Right kidney (tissue), 9 donors: ENCODE measurements at places on chromosomes 1 and 21.
A peak's percentile ranks its signal among the peaks of the same experiment; 100 is the strongest.

- DNase-seq, result no peak
Observed at GRCh38 chr1:181349512-181349911, 133.8 kb upstream of the CACNA1E start.

GRCh38 chr1:222266223-222267196 lies 281.4 kb downstream of the HHIPL2 start:
- peak; percentile 3 for DNase-seq

- no peak for DNase-seq
Observed at GRCh38 chr1:104929280-104929679, 1179.6 kb downstream of the AMY1C start.

DNA sequence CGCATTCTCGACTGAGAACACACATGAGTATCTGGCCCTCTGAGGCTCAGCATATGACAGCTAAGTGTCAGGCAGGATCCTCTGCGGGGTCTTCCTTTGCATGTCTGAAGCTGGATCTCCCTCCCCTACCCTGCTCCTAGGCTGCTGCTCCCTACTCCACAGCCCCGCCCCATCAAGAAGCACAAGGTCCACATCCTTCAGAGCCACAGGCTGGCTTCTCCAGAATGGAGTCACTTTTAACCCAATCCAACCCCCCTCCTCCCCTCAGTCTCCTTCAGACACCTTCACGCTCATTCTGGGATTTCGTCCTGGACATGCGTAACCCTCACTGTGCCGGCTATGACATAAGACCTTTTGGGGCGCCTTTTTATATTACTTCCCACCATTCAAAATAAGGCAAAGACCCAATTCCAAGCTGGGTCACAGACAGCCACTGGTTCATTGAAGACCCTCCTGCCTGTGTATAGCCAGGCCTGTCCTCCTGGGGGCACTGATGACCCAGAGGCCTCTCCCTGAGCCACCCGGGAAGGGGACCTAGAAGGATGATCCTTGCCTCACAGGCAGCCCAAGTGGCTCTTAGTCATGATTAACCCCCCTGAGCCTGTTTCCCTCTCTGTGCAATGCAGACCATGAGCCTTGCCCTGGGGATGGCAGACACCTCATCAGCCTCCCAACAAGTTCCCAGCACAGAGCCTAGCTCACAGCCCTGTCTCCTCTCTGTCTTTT lies 4.7 kb downstream of the ADGRB2 start:
- no peak for DNase-seq

GRCh38 chr1:18009478-18009961 lies 98.1 kb upstream of the IGSF21 start:
- no peak for DNase-seq

DNA sequence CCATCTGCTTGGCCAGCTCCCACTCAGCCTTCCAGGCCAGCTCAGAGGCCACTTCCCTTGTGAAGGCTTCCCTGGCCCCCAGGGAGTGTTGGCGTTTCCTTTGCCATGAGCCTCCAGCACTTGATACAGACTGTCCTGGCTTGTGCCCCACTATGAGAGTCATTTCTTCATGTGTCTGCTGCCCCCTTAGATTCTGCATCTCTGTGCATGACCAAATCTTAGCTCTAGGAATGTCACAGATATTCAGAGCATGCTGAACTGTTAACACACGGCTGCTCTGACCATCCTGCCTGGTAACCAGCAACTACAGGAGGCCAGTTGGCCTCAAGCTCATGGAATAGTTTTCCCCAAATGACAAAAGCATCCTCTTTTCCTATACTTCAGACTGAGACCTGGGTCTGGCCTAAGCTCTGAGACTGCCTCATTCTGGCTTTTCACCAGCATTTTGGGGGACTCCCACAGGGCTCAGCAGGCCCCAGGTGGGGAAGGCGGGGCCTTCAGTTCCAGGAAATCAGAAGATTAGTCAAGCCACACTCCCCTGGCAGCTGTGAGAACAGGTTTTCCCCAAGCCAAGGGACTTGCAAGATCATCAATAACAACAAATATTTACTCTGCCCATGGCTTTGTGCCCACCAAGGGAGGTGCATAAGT lies 182.6 kb upstream of the EDN2 start:
- no peak for DNase-seq

DNA sequence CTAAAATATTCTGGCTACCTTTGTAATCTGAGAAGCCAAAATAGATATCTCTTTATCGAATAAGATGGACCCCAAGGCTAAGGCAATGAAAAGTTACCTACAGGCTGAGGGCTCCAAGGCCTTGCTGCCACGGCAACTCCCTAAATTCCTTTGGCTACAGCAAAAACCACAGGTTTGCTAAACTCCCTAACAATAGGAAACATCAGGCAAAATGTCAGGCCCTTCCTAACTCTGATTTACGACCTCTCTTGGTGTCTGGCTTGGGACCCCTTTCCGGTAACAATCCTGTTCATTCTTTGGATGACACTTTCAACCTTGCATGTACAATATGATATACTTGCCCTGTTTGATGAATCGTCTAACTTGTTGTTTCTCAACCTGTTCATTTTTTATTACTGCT lies 11.3 kb upstream of the OR2T8 start:
- DNase-seq, result no peak

GRCh38 chr1:58765441-58765840 lies 18.4 kb downstream of the JUN start:
- no peak for DNase-seq

GRCh38 chr1:244067893-244068292 lies 16.8 kb downstream of the ZBTB18 start:
- DNase-seq, result no peak

- no peak for DNase-seq
Observed at GRCh38 chr1:51214615-51215131, 21.4 kb upstream of the RNF11 start.

GRCh38 chr21:17679002-17679600 lies 66.4 kb upstream of the BTG3 start:
- no peak for DNase-seq

DNA sequence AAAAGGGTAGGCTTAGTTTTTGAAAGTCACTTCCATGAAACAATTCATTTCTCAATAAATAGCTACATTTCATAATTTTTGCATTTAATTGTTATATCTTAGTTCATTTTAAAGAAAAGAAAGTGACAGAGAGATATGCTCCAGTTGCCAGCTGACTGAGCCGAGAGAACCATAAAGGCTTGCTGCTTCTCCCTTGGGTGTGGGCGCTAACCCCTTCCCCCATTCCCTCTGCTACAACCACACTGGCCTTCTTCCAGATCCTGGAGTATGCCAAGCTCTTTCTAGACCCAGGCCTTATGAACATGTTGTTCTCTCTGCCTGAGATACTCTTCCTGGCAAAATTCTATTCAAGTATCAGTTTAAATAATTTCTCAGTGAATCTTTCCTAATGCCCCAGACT lies 12.3 kb downstream of the SORT1 start:
- no peak for DNase-seq

- no peak for DNase-seq
Observed at GRCh38 chr1:186775881-186776560, 52.7 kb upstream of the PLA2G4A start.

- DNase-seq, result no peak
Observed at GRCh38 chr1:237154157-237154556, 112.2 kb downstream of the RYR2 start.

GRCh38 chr1:46549697-46550681 lies 1.5 kb downstream of the KNCN start:
- no peak for DNase-seq

- no peak for DNase-seq
Observed at GRCh38 chr1:223620297-223620897, 45.1 kb downstream of the CAPN8 start.

- DNase-seq, result no peak
Observed at GRCh38 chr1:82323144-82323841, 522.6 kb downstream of the ADGRL2 start.

DNA sequence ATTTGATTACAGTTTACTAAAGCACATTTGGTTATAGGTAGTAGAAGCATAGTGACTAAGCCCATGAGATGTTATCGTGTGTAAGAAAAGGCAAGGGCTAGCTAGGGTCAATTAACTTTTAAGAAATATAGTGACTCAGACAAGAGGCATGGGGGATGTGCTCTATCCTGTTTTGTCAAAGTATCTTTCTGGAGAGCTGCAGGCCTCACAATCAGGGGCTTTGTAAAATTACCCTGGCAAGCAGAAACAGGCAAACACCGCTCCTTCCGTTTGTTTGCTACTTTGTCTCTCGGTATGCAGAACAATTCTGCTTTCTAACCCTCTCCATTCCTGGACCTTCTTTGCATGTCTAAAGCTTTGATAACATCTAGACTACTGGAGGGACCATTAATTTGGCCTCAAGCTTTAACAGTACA lies 26.1 kb upstream of the ZNF697 start:
- DNase-seq, result no peak

GRCh38 chr1:116470671-116471070 lies 97.6 kb downstream of the ATP1A1 start:
- no peak for DNase-seq

- no peak for DNase-seq
Observed at GRCh38 chr1:81559662-81560350, 240.9 kb upstream of the ADGRL2 start.

- no peak for DNase-seq
Observed at GRCh38 chr1:49854741-49855140, 169.0 kb downstream of the AGBL4 start.

DNA sequence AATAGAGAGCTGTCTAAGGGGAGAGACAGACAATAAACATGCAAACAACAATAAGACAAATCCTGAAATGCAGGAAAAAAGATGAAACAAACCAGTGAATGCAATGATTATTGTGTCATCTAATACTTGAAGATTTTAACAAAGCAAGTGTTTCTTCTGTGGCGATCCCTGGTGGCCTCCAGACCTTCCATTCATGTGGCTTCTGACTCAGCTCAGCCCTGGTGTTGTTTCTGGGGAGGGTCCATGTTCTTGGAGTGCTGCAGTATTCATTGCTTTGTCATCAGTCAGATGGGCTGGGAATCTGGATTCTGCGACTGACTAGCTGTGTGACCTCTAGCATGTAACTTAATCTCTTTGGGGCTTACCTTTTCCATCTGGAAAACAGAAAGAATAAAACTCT lies 1.5 kb upstream of the C2CD4D start:
- no peak for DNase-seq

GRCh38 chr1:243414152-243414494 lies 158.3 kb downstream of the SDCCAG8 start:
- no peak for DNase-seq

- DNase-seq, result no peak
Observed at GRCh38 chr1:104905322-104905721, 1155.6 kb downstream of the AMY1C start.

DNA sequence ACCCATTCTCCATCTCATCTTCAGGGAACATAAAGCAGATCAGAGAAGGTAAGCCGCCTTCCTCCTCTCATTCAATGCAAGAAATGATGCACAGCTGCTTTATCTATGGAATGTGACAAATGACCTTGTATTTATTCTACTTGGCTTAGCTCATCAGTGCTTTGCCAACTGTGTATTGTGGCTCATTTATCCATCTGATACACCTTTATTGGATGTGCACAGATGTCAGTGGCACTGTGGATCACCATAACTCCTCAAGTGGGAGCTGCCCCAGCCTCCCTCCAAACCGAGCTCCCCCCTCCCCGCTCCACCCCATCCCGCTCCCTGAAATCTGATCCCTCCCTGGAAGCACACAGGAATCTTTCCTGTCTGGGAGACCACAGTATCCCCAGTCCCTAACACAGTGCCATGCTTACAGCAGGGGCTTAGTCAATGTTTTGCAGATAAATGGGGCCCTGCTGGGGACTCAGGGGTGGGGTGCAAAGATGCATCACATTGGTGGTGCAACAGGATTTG lies 156.0 kb upstream of the RAB4A start:
- no peak for DNase-seq

GRCh38 chr1:156402331-156403020 lies 33.5 kb downstream of the RHBG start:
- DNase-seq, result no peak

DNA sequence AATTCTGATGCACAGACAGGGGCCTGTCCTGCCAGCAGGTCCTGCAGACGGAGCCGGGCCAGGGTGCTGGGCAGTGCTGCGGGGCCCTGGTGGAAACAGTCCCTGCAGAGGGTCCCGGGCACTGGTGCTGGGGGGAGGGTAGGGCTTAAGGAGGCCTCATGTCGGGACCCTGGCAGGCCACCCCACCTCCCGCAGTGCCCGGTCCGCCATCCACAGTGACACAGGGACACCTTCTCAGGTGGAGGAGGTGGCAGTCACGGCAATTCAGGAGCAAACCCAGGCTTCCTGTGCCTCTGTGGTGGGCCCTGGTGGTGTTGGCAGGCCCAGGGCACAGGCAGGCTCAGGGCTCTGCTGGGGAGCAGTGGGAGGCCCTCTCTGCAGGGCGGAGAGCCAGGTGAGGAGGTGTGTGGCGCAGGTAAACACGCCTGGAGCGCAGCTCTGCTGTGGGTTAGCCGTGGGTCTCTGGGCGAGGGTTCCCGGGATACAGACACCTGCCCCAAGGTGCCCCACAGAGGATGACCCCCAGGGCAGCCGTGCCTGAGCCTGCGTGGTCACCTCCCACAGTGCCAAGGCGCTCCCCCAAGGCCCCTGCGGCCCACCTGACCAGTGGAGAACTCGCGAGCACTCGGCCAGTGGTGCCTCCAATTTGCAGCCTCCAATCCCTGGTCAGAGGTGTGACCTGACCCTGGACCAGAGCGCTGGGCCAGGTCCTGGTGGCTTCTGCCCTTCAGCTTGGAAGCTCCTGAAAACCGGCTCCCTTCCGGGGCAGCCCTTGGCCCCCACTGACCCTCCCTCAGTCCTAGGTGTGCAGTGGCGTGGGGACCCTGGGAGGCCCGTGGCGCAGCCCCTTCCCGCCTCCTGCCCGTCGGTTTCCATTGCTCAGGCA lies 19.2 kb downstream of the COL18A1 start:
- DNase-seq, result no peak

DNA sequence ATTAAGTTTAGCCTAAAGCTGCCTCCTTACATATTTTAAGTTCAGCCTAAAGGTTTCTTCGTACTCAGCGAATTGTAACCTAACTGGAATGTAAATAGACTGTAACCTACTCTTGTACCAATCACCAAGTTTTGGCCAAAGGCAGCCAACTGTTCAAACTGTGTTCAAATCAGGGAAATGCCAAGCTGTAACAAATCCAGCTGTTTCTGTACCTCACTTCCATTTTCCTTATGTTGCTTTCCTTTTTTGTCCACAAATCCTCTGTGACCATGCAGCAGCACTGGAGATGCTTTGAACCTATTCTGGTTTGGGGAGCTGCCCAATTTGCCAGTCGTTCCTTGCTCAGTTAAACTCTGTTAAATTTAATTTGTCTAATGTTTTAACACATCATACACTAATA lies 3.2 kb upstream of the APOBEC4 start:
- no peak for DNase-seq

- no peak for DNase-seq
Observed at GRCh38 chr21:16674949-16675348, 837.9 kb upstream of the CXADR start.

DNA sequence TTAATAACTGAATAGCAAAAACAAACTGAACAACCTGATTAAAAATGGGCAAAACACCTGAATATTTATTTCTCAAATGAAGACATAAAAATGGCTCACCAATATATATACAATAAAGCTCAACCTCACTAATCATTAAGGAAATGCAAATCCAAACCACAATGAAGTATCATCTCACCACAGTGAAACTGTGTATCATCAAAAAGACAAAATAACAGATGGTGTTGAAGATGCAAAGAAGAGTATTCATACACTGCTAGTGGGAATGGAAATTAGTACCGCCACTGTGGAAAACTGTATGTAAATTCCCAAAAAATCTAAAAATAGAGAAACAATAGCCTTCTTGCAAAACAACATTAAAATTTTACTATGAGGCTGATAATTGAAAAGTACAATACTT lies 1660.1 kb upstream of the B3GALT2 start:
- DNase-seq, result no peak
